ENCODE measurements at places on chromosomes 13 and 19.

GRCh38 chr19:2089727-2090053 is 6.4 kb downstream of the MOB3A start:
- no peak for DNase-seq

GRCh38 chr13:110244976-110245375 is 62.0 kb downstream of the COL4A1 start:
- DNase-seq, result no peak

- DNase-seq, result no peak
These were observed 12.9 kb upstream of the SLC25A41 start for GRCh38 chr19:6446452-6446851.

- peak; percentile 39 for DNase-seq
These were observed at the start of gene ANKLE1 for GRCh38 chr19:17281391-17282304. TSS of gene ANKLE1 (plus strand) at chr19:17281901. CDS start at chr19:17281921, 20 bp downstream.

DNA sequence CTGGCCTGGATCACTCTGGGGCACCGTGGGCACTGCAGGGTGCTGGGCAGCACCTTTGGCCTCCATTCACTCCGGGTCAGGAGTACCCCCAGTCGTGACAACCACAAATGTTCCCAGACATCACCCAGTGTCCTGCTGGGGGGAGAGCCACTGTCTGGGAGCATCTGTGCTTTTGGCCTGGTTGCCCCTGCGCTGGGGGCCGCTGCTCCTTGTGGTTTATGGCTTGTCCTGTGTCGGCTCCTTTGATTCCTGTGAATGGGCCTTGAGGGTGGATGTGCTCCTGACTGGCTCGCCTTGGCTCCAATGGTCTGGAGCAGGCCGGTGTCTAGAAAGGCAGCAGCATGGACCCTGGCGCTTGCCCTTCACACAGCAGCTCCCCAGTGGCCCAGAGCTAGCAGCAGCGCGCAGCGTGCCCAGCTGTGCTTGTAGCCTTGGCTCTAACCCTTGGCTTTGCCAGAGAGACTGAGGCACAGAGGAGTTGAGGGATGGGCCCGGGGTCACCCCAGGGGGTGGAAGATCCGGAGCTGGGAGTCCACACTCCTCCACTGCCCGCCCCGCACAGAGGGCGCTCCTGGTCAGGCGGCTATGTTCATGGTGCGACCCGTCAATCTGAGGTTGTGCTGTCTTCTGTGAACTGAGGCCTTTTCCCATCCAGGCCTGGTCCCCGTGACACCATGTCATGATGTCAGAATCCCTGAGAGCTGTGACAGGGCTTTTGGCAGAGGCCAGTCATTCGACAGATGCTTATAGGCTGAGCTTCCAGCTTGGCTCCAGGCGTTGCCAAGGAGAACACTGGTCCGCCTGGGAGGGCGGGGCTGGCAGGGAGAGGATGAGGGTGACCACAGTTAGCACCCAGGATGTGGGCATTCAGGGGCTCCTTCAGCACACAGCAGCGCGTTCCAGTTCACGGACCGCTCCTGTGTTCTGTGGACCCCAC is 4.1 kb downstream of the DAZAP1 start:
- no peak for DNase-seq

GRCh38 chr19:485583-486236 is 10.6 kb upstream of the MADCAM1 start:
- no peak for DNase-seq

- no peak for DNase-seq
These were observed 852 bp upstream of the CYP4F12 start for GRCh38 chr19:15671891-15672579.

- DNase-seq, result no peak
These were observed 36.7 kb downstream of the CARD8 start for GRCh38 chr19:48218997-48219396.

- DNase-seq, result no peak
These were observed 519 bp downstream of the ZNF551 start for GRCh38 chr19:57682226-57682766.

GRCh38 chr13:83378908-83379307 is 503.4 kb downstream of the SLITRK1 start:
- no peak for DNase-seq

DNA sequence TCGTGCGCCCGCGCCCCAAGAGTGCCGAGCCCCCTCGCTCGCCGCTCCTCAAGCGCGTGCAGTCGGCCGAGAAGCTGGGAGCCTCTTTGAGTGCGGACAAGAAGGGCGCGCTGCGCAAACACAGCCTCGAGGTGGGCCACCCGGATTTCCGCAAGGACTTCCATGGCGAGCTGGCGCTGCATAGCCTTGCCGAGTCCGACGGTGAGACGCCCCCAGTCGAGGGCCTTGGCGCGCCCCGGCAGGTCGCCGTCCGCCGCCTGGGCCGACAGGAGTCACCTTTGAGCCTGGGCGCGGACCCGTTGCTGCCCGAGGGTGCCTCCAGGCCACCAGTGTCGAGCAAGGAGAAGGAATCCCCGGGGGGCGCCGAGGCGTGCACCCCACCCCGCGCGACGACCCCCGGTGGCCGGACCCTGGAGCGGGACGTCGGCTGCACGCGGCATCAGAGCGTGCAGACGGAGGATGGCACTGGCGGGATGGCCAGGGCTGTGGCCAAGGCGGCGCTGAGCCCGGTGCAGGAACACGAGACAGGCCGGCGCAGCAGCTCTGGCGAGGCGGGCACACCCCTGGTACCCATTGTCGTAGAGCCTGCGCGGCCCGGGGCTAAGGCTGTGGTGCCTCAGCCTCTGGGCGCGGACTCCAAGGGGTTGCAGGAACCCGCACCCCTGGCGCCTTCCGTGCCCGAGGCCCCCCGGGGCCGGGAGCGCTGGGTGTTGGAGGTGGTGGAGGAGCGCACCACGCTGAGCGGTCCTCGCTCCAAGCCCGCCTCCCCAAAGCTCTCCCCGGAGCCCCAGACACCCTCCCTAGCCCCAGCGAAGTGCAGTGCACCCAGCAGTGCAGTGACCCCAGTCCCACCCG is 7.1 kb downstream of the DNASE2 start:
- no peak for DNase-seq

GRCh38 chr13:42876887-42877545 is 95.6 kb downstream of the FAM216B start:
- DNase-seq, result no peak

DNA sequence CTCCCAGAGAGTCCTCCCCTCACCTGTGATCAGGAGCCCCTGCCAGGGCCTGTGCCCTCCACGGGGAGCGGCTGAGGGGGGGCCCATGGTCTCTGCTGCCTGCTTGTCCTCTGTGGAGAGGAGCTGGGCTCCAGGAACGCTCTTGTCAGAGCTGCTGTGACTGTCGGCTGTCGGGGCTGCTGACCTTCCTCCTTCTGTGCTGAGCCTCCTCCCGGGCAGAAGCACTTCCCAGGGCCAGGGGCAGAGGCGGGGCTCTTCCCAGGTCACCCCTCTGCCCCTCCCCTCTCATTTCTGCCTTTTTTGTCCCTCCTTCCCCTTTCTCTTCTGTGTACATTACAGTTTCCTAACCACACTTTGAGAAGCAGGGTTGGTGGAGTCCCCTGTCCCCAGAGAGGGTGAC is at the start of gene CEACAM4:
CEACAM4 (minus strand) TSS at position 198 of the 400 bp plus-strand sequence; CDS start at position 87, 111 bp downstream.
- no peak for DNase-seq

DNA sequence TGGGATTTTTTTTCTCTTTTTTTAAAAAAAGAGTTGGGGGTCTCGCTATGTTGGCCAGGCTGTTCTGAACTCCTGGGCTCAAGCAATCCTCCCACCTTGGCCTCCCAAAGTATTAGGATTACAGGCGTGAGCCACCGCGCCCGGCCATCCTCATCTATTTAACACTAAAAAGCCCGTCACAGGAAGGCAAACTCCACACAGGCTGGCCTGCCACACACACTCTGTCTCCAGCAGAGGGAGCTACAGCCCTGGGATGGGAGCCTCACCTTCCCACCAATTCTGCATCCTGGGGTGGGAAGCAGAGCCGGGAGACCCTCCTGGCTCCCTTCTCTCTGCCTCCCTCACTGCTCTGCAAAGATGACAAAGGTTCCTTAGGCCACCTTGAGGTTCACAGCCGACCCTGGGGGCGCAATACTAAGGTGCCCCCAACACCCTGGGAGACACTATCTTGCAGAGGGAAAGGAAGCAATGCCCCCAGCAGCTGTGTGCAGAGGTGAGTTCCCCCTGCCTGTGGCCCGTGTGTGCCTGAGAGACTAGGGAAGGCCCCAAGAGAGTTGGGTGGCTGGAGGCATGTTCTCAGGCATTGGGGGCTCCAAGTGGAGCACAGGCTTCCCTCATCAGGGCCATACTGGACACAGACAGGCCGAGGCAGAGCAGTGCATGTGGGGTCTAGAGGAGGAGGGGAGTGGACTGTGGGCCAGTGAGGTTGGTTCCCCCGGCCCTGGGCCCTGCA is 27.4 kb upstream of the TIMM44 start:
- DNase-seq, result no peak

DNA sequence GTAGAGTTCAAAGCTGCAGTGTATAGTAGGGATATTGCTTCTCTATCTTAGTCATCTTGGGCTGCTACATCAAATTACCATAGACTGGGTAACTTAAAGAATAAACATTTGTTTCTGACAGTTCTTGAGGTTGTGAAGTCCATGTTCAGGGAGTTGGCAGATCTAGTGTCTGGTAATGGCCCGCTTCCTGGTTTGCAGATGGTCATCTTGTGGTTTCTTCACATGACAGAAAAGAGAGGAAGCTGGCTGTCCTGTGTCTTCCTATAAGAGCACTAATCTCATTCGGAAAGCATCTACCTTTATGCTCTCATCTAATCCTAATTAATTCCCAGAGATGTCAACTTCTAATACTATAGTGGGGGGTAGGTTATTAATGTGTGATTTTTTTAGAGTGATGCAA is 6.2 kb downstream of the ZNF763 start:
- DNase-seq, result no peak

GRCh38 chr19:13241231-13242104 is 91.3 kb downstream of the IER2 start:
- no peak for DNase-seq

DNA sequence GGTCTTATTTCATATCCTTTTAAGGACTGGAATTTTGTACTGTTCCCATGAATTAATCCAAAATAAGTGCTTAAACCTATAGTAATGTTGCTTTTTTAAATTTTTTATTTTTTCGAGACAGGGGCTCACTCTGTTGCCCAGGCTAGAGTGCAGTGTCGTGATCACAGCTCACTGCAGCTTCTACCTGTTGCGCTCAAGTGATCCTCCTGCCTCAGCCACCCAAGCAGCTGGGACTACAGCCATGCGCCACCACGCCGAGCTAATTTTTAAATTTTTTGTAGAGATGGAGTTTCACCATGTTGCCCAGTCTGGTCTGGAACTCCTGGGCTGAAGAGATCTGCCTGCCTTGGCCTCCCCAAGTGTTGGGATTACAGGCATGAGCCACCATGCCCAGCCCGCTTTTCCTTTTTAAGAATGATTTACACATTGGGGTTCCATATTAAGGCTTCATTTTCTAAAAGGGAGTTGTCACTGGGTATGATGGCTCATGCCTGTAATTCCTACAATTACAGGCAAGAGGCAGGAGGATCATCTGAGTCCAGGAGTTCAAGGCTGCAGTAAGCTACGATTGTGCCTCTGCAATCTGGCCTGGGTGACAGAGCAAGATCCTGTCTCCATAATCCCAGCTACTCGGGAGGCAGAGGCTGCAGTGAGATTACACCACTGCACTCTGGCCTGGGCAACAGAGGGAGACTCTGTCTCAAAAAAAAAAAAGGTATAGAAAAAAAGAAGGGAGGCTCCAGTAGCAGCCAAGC is 28.3 kb upstream of the AKT2 start:
- no peak for DNase-seq

GRCh38 chr19:14418856-14419105 is 360 bp downstream of the DDX39A start:
- peak; percentile 86 for DNase-seq

DNA sequence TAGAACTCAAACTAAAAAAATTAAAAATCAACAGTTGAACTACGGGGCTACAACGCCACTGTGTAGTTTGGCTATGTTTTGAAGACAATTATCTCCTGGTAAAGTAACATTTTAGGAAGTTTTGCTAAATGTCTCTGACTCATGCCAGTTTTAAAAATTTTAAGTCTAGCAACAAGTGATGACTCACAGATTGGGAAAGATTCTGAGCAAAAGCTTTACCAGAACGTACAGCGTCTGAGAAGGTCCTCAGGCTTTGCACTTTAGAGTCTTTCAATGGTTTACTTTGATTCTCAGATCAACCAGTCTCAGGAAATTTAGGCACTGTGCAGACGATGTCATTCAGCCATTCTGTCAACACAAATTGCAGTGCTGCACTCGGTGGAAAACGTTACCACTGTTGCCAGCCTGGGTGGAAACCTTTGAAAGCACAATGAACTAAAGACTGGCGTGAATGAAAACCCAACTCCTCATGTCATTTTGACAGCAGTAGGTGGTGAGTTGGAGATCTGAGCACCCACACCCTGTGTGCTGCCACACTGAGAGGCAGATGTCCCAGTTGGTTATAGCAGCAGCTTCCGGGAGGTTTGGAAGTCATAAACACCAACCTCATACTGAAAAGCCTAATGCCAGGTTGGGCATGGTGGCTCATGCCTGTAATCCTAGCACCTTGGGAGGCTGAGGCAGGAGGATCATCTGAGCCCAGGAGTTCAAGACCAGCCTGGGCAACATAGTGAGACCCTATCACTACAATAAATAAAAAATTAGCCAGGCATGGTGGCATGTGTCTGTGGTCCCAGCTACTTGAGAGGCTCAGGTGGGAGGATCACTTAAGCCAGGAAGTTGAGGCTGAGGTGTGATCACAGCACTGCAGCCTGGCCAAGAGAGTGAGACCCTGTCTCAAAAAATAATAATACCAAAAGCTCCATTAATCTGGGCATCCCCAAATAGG is 6.3 kb upstream of the WTIP start:
- peak; percentile 42 for DNase-seq

- no peak for DNase-seq
These were observed 4.1 kb downstream of the ATP11A start for GRCh38 chr13:112693831-112694497.

DNA sequence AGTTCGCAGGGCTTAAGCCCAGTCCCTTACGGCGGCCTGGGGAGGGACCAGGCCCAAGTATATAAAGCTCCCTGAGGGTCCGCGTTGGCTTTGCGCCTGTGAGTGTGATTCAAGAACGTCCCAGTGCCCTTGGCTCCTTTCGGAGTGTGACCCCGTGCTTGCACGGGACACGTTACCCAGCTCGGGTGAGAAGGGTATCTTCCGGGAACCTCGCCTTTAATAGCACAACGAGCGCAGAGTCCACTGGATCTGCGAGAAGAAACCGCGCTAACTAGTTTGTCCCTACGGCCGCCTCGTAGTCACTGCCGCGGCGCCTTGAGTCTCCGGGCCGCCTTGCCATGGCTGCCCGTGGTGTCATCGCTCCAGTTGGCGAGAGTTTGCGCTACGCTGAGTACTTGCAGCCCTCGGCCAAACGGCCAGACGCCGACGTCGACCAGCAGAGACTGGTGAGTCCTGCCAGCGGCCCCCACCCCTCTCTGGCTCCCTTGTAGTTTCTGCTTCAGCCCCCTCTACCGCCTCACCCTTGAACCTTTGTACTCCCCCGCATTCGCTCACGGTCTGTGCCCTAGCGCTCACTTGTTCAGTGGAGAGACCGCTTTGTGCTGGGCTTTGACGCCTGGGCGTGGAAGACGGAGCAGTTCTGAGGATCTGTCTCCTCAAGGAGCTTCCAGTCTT is at the start of gene DNAJC15:
DNAJC15 (plus strand) TSS at position 298 of the 675 bp plus-strand sequence; CDS start at position 339, 41 bp downstream.
- DNase-seq, result peak; percentile 78

GRCh38 chr13:27826379-27827353 is 34.4 kb downstream of the GSX1 start:
- peak; percentile 59 for DNase-seq

GRCh38 chr19:55452749-55453346 is 8.6 kb downstream of the ISOC2 start:
- DNase-seq, result peak; percentile 64

Measured in stimulated activated CD4-positive, alpha-beta T cell treated with anti-CD3 and anti-CD28 coated beads, Interleukin-1b, Interleukin-23, amount 100 ng/mL, for 48 hours (primary cell).